ENCODE measurements at places on chromosomes 4 and X. TPM values are rescaled to one million over a fixed set of nuclear protein-coding genes. Genes with fewer than 3 reads are reported as not detected.

The SHROOM3 gene
- 0.88 TPM for total RNA-seq

The SSX4 gene
- 0.42 TPM for total RNA-seq

The SMIM10 gene
- total RNA-seq = 0.26 TPM

The NWD2 gene
- not detected for total RNA-seq

The CHRDL1 gene
- total RNA-seq = 0.08 TPM

The CNKSR2 gene
- total RNA-seq = 3.0 TPM

The NAA11 gene
- 11.0 TPM for total RNA-seq

The ITM2A gene
- total RNA-seq = 51.7 TPM

The ARHGAP36 gene
- not detected for total RNA-seq

The ITGB1BP2 gene
- 0.59 TPM for total RNA-seq

The EIF4E gene
- 135 TPM for total RNA-seq

The RAB9B gene
- total RNA-seq = 1.4 TPM

The MAGEA4 gene
- not detected for total RNA-seq

The IL3RA gene
- 0.26 TPM for total RNA-seq

The ASB5 gene
- total RNA-seq = 5.2 TPM

The ADGRL3 gene
- total RNA-seq = 1.0 TPM

The TMEM144 gene
- total RNA-seq = 26.8 TPM

The RAB41 gene
- total RNA-seq = not detected

The RBM47 gene
- 7.5 TPM for total RNA-seq

The CPZ gene
- total RNA-seq = not detected

The XK gene
- 0.26 TPM for total RNA-seq

The FSTL5 gene
- total RNA-seq = 75.9 TPM

The MAGEA12 gene
- total RNA-seq = 153 TPM

The PAK3 gene
- total RNA-seq = 0.03 TPM

The BCORL1 gene
- 0.50 TPM for total RNA-seq

The AVPR2 gene
- 0.27 TPM for total RNA-seq

The AR gene
- total RNA-seq = 0.67 TPM

Data from SK-MEL-5 (cell line).